ENCODE measurements at places on chromosomes 16 and 17.

DNA sequence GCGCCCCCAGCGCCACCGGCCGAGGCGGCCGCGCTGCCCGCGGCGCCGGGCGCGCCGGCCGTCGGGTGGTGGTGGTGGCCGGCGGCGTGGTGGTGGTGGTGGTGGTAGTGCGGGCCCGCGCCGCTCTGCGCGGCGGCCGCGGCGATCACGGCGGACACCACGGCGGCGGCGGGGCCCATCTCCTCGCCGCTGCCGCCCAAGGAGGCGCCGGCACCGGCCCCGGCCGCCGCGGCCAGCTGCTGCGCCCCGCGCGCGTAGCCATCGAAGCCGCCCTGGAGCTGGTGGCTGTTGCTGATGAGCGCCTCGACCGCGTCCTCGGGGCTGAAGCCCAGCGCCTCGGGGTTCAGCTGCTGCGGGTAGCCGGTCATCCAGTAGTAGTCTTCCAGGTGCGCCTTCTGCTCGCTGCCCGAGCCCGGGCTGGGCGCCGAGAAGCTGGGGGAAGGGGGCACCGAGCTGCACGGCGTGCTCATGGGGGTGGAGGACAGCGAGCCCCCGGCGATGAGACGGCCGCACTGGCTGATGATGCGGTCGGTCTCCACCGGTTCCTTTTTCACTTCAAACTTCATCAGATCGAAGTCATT, 1.2 kb downstream of the MAF start:
- DNase-seq: no peak

DNA sequence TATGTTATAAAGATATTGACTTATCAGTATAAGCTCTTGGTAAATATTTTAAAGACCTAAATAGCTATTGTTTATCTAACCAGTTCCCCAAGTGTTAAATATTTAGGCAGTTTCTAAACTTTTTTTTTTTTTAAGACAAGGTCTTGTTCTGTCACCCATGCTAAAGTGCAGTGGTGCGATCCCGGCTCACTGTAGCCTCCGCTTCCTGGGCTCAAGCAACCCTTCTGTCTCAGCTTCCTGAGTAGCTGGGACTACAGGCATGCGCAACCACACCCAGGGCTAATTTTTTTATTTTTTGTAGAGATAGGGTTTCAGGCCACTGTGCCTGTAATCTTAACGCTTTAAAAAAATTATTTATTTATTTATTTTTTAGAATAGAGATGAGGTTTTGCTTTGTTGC, 43.5 kb downstream of the SNX29 start:
- DNase-seq: no peak

GRCh38 chr16:48155926-48156789, at the start of gene ABCC12:
Gene ABCC12, minus strand, starts transcription at chr16:48155993. Its CDS starts 9,569 bp downstream, at chr16:48146424.
- DNase-seq: no peak

DNA sequence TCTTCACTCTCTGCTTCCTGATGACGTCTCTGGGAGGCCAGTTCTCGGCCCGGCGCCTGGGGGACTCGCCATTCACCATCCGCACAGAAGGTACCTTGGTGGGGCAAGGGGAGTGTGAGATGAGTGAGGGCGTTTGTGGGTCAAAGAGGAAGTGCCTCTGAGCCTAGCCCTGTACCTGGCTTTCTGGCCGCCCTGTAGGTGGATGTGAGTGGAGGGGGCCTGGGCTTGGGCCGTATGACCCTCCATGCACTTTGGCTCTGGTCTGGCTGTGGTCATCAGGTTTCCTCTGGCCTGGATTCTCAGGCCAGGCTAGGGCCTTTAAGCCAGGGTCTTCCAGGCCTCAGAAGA, 4.6 kb downstream of the MGAT5B start:
- DNase-seq: no peak

DNA sequence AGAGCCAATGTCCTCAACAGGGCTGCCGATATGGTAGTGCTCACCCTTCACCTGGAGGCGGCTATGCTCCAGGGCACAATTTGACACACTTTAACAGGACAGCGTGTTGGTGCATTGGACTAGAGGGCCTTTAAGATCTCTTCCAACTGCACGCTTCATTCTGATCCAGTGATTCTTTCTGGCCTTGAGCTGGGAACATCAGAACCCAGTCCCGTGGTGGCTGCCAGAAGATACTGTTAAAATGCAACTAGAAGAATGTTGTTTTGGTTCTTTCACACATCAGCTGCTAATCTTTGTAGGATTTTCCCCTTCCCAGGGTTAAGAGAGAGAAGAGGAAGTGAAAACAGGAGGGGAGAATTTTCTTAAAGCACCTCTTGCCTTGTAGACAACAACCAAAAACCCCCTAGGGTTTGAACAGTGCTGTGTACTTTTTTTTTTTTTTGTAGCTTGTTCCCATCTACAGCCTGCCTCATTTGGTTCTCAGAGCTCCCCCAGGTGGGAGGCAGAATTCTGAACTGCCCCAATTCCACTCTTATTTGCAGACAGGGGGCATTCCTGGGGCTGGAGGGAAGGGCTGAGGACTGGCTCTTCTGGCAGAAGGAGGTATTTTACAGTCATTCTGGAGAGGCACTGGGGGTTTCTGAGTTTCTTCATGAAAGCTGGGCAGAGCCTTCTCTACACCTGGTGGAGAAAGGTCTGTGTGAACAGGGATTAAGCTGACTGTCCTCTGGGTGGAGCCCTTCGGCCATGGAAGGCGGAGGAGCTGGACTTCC, 32.4 kb downstream of the SMARCE1 start:
- peak; percentile 76 for DNase-seq

DNA sequence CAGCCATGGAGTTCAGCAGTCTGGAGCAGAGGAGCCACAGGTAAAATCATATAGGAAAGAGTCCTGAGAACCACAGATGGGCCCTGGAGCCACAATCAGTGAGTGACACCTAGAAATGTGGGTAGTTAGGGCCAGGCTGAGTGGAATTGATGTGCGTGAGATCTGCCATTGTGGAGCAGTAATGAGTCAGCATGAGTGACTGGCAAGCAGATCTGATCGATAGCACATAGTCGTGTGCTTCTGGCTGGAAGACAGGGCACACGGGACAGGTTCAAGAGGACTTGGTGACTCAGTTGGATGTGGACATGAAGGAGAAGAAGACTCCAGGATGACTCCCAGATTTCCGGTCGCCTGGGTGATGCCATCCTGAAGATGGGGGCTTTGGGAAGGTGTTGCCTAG, 12.3 kb downstream of the ADORA2B start:
- DNase-seq: no peak

DNA sequence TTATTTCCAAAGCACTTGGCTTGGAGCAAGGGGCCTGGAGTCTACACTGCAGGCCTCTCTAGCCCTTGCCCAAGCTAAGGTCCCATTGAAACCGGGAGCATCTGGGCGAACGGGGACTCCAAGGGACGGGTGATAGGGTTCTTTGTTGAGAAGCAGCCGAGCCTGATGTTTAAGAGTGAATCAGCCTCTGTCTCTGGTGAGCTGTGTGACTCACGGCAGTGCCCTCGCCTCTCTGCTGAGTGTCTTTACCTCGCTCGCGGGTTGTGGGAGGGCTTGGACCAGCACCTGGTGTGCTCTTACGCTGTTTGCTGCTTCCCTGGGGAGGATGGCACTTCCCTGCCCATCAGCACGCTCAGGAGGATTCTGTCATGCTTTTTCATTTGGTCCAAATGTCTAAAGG, 1.3 kb downstream of the HGS start:
- DNase-seq: no peak

GRCh38 chr16:2457267-2457666, 2.6 kb upstream of the TEDC2 start:
- DNase-seq: no peak

DNA sequence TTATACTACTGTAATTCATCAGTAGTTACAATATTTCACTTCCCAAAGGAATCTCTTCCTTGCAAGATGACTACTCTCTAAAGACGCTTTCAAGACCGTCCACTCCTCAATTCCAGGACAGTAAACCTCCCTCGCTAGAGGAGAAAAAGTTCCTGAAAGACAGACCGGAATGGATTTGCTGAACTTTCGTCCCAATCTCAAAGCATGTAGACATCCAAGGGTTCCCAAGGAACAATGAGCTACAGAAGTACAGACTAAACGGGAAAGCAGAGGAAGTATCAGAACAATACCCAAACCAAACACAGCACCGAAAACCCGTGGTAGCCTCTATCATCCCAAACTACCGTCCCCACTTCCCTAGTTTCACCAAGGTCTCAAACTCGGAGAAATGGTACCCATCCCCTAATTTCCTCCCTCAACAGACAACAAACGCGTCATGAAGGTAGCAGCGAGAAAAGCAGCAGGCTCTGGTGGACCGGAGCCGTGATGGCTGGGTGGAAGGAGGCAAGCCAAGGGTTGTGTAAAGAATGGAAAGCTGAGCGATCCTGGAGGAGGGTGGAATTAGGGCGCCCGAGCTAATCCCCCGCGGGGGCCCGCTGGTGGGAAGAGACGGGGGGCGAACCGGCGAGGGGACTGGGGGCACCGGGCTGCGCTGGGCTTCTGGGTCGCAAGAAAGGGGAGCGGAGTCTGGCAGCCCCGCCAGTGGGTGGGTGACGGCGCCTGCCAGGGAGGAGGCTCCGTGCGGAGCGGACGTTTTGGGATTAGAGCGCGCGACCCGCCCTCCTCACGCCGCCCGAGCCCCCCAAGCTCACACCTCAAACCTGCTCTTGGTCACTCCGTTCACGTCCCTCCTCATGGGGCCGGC, 647 bp downstream of the FBXL20 start:
- DNase-seq: no peak

DNA sequence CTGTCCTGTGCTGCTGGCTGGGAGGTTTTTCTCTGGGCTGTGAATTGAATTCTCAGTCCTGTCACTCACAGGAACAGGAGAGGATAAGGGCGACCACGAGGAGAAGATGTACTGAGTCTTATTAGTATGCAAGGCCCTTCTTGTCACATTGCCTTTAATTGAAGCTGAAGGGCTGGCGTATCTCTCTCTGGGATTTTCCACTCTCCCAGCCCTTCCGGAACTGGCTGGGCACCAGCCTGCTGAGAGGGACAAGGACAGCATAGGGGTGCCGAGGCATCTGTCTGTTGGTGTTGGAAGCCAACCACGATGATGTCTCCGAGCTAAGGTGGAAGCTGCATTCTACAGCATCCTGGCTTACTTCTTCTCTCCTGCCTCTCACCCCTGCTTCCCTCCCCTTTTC, 33.2 kb downstream of the GPRC5B start:
- no peak for DNase-seq

- peak; percentile 88 for DNase-seq
These were observed 1.3 kb downstream of the AKAP1 start for GRCh38 chr17:57086069-57086930.

- DNase-seq: peak; percentile 15
These were observed 16.8 kb downstream of the TMEM100 start for GRCh38 chr17:55705847-55706246.

GRCh38 chr16:24729951-24730815, 732 bp downstream of the TNRC6A start:
- DNase-seq: no peak

DNA sequence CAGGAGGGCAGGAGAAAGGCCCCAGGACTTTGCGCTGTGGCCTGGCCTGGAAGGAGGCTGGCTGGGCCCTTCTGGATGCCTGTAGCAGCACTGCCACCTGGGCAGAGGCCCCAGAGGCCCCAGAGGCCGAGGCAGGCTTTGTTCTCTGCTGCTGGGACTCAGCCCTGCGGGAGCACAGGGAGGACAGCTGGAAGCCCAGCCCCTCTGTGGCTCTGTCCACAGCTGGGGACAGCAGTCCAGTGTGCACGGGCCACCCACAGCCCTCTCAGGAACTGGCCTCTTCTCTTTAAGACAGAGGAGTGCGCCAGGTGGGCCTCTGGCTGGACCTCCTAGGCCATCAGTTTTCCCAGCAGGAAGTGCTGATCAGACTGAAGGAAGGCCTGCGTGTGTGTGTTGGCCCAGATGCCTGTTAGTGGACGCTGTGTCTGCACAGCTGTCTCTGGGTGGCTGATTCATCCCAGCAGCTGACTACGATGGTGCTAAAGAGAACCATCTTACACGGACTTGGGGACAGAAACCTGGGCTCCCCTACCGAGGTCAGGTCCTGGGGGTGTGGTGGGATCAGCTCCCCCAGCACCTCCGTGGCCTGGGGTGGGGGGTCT, 26.9 kb upstream of the ZNF750 start:
- DNase-seq: no peak

GRCh38 chr17:6536053-6536452, 20.3 kb downstream of the PITPNM3 start:
- DNase-seq: no peak

DNA sequence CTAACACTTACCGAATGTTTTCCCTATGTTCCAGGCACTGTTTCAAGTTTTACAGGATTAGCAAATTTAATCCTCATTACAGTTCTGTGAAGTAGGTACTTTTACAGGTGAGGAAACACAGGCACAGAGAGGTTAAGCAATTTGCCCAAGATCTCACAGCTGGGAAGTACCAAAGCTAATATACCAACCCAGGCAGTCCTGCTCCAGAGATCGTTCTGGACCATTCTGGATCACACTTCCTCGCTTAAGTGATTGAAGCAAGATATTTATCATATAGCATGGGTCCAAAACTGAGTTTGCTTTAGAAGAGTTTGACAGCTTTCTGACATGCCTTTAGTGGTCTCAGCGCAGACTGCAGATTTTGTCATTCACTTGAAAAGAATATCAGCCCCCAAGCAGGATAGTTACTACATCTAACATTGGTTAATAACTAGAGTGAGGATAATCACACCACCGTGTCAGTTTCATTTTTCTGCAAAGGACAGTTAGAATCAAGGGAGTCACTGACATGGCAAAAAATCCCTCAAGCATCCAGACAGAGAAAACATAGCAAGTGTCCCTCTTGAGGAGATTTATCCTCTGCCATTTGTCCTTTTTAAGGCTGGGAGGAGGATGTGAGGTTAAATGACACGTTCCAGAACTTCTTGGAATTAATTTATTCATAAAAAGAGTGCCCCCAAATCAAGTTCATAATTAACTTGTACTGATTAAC, 5.1 kb downstream of the HS3ST3B1 start:
- DNase-seq: no peak

GRCh38 chr17:42248351-42249179, 27.6 kb downstream of the STAT5B start:
- peak; percentile 93 for DNase-seq

DNA sequence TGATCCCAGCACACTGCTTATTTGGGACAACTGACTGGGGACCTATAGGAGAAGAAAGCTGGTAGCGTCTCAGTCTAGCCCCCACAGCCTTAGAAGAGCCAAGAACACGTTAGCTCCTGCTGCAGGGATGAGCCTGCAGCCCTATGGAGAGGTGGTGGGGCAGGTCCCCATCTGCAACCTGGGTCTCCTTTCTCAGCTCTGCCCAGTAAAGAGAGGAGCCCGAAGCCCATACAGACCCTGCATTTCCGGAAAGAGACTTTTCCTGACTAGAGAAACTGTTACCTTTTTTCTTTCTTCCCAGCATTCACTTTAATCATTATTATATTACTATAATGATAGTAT, 788 bp downstream of the METTL22 start:
- DNase-seq: no peak
